ENCODE measurements at places on chromosomes 4 and X. TPM values are rescaled to one million over a fixed set of nuclear protein-coding genes. Genes with fewer than 3 reads are reported as not detected.

- DNase-seq = no peak
Measured at GRCh38 chr4:176778063-176778462, 14.7 kb downstream of the VEGFC start.

RS1 gene
- not detected for total RNA-seq

DNA sequence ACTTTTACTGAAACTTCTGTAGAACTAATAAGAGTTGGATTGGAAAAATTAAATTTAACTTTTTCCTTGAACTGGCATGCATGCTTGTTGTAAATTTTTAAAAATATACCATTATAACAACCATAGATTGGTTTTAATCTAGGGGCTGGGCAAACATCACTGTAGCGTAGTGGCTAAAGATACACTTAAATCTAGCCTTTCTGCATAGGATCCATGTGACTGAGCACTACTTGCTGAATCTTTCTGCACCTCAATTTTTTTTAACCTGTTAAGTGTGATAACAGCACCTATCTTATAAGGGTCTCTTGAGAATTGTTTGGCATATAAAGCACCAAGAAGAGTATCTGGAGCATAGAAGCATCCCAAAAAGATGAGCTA lies 4.1 kb downstream of the ANXA10 start:
- no peak for DNase-seq

DNA sequence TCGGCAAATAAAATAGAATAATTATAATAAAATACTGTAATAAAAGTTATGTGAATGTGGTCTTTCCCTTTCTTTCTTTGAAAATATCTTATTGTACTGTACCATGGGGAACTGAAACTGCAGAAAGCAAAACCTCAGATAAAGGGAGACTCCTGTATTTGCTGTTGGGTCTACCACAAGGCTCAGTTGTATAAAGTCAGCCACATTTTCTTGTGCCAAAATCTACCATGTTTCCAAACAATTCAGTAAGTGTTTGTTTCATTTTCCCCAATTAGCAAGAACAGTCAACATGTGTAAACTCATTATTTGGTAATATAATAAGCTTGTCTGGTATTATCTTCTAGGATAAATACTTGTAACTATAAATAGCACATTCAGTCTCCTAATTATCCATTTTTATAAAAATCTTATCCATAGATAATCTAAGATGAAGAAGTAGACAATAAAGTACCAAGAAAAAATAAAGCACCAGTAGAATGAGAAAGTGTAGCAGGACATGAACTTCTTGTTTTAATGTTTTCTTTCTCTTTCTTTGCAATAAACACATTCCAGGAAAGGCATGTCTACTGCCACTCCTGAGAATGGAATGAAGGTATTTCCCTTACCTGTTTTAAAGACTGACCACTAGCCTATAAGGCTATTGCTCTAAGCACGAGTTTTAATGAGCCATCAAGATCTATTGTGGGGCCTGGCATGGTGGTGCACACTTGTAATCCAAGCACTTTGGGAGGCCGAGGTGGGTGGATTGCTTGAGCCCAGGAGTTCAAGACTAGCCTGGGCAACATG lies 15.0 kb upstream of the OTUD4 start:
- DNase-seq = no peak

GSX2 gene
- total RNA-seq = not detected

- no peak for DNase-seq
Measured at GRCh38 chr4:102735582-102735981, 25.2 kb downstream of the MANBA start.

DNA sequence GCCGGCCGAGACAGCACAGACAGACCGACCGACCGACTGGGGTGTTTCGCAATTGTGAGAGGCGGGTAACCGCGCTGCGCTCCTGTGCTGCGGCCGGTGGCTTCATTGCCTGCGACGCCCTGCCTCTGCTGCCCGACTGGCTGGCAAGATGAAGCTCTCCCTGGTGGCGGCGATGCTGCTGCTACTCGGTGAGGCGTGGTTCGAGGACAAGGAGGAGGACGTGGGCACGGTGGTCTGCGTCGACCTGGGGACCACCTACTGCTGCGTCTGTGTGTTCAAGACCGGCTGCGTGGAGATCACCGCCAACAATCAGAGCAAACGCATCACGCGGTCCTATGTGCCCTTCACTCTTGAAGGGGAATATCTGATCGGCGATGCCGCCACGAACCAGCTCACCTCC lies 565.7 kb upstream of the SMIM31 start:
- DNase-seq = no peak

DNA sequence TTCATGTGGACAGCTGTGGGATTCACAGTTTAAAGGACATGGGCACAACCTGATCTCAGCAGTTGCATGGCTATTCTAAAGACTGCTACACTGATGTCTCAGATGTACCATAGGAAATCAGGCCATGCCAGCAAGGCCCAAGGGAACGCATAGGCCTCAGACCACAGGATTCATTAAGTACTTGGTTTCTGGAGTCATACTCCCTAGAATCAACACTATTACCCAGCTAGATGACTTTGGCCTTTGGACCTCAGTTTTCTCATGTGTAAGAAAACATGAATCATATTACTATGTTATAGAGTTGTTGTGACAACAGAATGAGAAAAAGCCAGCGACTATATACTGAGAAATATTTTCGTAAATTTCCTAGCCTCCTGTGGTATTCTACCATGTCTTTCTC lies 67.9 kb downstream of the NHS start:
- no peak for DNase-seq

- no peak for DNase-seq
Measured at GRCh38 chr4:6068986-6069385, 50.8 kb upstream of the C4orf50 start.

AMTN gene
- total RNA-seq = not detected

All from naive thymus-derived CD8-positive, alpha-beta T cell (primary cell).